Hematopoietic multipotent progenitor cell treated with erythropoietin and hydrocortisone succinate and interleukin-3 and kit ligand, for 17 days (in vitro differentiated cells): ENCODE measurements at places on chromosomes 2 and 18.

DNA sequence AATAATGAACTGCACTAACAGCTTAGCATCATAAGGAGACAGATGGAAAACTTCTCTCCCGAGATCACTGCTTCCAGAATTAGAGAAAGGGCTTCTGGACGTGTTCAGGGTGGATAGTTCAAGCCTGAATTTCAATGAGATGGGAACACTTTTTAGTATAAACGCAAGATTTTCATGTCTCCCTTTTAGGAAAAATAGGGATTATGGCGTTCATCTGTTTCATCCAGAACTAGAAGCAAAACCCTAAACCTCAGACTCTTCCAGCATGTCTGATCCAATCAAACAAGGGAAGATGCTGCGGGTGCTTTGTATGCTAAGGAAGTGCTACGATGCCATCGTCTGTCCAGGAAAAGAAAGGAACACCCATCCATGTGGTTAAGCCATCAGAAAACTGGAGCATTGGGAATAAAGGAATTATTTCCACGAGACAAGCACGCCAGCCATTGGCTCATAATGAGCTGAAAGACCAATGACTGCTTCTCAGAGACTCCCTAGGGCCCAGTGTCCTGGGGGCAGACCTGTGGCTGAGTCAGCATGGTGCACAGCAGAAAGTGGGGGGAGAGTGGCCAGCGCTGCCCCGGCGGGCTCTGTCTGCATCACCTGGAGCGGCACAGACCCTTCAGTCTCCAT, 65.9 kb upstream of the AFF3 start:
- DNase-seq, result no peak

DNA sequence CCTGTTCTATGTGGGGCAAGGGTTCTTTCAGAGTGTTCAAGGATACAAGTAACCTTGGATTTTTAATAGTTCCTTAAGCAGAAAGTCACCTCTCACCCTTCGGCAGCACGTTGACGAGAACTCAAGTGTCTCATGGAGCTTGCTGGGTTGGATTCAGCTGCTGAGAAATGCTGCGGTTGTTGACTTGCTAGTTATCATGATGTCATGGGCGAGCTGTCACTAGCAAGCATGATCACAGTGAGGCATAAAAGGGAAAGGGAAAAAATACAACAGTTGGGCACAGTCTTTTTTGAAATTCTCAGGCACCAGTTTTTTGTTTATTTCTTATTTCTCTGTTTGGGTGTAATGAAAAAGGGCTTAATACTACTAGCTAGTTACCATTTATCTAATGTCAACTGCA, 53.2 kb downstream of the ADCYAP1 start:
- DNase-seq, result no peak

- DNase-seq, result no peak
These were observed 1.1 kb downstream of the ITGAV start for GRCh38 chr2:186590759-186591505.

DNA sequence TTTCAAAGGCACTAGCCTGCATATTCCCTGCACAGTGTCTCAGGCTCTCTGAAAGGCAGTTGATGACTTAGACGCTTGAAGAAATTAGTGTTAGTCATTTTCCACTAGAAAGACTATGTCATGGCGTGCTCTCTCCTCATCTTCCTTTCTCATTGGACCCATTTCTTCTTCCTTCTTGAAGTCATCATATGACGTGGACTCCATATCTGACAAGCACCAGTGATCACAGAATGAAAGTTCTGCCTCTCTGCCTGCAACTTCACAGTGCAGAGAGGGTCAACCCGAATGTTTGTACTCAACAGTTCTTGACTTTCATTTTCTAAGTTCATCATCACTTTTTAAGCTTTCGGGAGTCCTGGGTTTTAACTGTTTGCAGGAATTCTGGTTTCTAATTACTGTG, 63.7 kb upstream of the CYRIA start:
- no peak for DNase-seq

DNA sequence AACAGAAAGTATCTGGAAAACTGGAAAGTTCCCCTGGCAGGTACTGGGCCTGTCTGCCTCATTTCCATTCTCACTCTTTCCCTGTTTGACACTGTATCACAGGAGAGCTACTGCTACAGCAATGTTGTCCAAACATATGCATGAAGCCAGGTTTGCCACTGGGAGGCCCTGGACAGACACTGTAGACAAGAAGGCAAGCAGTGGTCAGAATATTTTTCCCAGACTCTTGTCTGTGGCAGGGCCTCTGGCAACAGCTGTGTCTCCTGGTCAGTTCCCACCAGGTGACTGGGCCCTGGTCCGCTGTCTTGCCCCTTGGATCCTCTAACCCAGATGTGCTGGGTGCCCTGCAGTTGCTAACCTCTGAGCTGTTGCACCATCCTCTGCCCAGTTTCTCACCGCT, 178.9 kb upstream of the FANCL start:
- DNase-seq, result no peak

DNA sequence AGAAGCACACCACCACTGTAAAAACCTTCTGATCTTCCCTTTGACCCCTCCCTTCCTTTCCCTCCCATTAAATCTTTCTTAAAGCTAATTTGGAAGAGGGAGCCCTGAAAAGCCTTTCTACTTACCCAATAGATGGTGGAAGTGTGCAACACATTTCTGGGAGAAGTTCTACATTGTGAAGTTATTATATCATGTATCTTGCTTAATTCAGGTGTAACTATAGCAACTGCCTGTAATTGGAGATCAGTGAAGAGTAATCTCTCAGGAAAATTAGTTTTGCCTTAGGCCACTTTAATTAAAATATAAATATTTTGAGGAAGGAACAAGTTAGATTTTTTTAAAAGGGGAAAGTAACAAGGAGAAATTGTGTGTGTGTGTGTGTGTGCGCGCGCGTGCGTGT, 266.0 kb downstream of the SH3BP4 start:
- DNase-seq, result no peak

GRCh38 chr2:44084850-44085249, 83.8 kb upstream of the PPM1B start:
- DNase-seq, result no peak

DNA sequence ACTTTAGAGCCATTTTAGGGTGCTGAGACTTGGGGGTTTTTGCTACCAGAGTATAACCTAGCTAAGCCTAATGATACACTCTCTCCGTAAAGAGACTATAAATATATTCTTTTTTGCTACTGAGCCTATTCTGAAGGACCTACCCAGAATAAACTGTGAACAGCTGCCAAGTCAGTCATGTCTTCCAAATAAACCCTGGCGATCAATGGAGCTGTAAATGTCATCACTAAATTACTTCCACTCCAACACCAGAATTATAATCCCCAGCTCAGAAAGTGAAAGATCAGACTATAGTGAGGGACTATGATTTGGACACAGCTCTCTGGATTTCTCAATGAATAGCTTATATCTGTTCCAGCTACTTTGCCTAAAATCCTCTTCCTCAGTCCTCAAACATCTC, 178.9 kb downstream of the METTL4 start:
- no peak for DNase-seq

- no peak for DNase-seq
These were observed 201.4 kb downstream of the CTNNA2 start for GRCh38 chr2:79714283-79714682.

DNA sequence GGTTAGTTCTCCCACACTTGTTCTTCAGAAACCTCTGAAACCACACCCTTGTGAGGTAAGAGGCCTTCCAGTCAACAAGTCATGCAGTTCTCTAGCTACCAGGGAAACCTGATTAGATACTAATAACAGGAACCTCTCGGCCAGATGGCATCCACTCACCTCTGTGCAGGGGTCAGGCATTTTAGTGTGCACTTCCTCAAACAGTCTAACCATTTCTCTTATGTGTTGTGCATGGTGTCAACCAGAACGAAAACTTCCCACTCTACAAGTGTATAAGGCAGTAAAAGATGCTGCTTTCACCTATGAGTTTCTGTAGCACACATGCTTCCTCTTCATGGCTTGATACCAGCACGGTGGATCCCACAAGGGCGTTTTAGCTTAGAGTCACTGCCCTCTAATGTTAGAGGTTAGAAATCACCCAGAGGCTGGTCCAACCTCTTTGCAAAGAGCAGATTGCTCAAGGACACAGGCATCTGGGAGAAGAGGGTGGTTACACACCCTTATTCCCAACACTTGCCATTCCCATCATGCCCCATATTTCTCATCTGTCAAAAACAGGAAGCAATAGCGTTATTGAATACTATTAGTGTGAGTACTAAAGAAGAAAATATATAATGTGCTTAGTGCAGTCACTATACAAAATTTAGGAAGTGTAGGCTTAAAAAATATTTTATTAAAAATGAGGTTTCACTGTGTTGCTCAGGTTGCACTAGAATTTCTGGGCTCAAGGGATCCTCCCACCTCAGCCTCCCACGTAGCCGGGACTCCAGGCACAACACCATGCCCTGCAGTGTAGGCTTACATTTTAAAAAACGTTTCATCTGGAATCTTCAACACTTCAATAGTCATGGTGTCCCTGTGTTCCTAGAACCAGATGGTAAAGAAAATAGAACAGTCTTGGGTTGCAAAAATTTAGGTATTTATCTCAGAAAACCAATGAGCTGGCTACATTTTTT, 34.5 kb upstream of the RAB31 start:
- no peak for DNase-seq

GRCh38 chr2:96083989-96084857, 32.1 kb downstream of the ADRA2B start:
- DNase-seq, result no peak

DNA sequence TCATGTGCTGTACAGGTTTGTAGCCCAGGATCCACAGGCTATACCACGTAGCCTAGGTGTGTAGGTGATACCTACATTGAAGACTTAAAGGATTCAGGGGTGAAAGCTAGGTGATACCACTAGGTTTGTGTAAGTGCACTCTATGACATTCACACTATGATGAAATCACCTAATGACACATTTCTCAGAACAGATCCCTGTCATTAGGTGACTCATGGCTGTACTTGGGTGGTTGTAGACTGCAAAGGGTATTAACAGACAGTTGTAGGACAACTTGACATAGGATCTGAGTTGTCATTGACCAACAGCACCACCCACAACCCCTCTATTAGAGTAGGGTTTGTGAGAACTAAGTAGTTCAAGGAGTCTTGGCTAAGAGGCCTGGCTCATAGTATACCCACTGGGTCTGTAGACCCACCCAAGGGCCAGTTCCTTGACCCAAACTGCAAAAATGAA, 27.7 kb upstream of the SMCHD1 start:
- DNase-seq, result no peak

DNA sequence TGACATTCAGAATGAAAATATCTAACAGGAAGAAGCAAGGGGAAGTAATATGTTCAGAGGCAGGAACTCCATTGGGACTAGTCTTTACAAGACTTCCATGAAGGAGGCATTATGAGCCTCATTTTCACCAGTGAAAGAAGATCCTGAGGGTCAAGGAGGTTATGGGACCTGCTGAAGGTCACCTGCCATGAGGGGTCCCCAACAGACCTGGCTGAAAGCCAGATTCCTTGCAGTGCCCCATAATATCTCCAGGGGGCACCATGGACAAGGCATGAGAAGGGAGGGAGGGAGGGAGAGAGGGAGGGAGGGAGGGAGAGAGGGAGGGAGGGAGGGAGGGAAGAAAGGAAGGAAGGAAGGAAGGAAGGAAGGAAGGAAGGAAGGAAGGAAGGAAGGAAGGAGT, 27.9 kb downstream of the XDH start:
- no peak for DNase-seq
